ENCODE measurements at places on chromosomes 1 and 21.

- no peak for DNase-seq
Observed at GRCh38 chr1:247216261-247216660, 39.6 kb upstream of the VN1R5 start.

- DNase-seq, result peak; percentile 44
Observed at GRCh38 chr1:109910123-109910962, at the start of gene CSF1. TSS of gene CSF1 (plus strand) at chr1:109910849. CDS start at chr1:109911024, 175 bp downstream.

GRCh38 chr1:235009561-235010306 lies 118.9 kb downstream of the TOMM20 start:
- no peak for DNase-seq

- peak; percentile 59 for DNase-seq
Observed at GRCh38 chr1:15323351-15323988, 76.4 kb downstream of the FHAD1 start.

GRCh38 chr1:205593532-205593931 lies 38.3 kb downstream of the ELK4 start:
- DNase-seq, result no peak

- DNase-seq, result no peak
Observed at GRCh38 chr1:19689085-19689757, 24.5 kb downstream of the HTR6 start.

- no peak for DNase-seq
Observed at GRCh38 chr21:28884481-28884880, 108.2 kb downstream of the LTN1 start.

DNA sequence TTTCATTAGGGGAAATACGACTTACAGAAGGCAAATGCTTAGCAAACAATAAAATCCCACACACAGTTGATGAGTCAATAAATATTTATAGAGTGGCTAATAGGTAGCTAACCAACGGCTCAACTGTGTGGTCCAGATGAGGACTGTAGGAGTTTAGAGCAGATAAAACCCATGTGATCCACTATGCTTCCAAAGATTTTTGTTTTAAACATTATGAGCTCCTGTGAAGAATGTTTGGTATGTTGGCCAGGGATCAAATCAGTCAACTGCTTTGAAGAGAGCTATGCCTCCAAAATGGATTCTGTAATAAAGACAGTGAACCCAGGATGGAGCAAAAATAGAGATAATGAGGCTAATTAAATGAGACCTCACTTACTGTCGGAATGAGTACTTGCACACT lies 72.3 kb upstream of the COL11A1 start:
- no peak for DNase-seq

GRCh38 chr1:173285048-173285447 lies 77.9 kb upstream of the TNFSF4 start:
- DNase-seq, result no peak

GRCh38 chr1:218350801-218351266 lies 5.7 kb downstream of the TGFB2 start:
- DNase-seq, result no peak

DNA sequence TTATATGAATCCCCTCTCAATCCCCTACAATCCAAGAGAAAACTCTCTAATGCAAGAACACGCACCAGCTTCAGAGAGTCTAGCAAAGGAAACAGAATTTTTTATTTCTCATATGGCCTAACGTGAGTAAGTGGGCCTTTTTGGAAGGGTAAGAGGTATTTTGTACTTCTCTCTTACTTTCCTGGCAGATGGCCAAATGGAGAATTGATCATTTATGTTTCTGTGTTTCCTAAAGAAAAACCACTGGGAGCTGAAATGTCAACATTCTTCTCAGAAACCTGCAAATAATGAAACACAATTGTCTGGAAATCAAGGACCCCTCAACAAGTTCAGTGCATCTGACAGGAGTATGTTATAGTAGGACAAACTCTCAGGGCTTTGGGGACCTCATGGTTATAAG lies 176.4 kb upstream of the C8B start:
- no peak for DNase-seq
